ENCODE measurements at places on chromosomes 2 and 18.

- no peak for DNase-seq
Measured at GRCh38 chr2:191274413-191274815, 29.2 kb downstream of the MYO1B start.

- DNase-seq = no peak
Measured at GRCh38 chr2:154591294-154591820, 107.1 kb upstream of the KCNJ3 start.

- DNase-seq = no peak
Measured at GRCh38 chr2:46841621-46842020, 74.0 kb downstream of the MCFD2 start.

- DNase-seq = no peak
Measured at GRCh38 chr18:61782545-61782944, 110.3 kb downstream of the RNF152 start.

GRCh38 chr2:104872866-104873688 is 19.2 kb downstream of the POU3F3 start:
- DNase-seq = no peak

GRCh38 chr2:854460-854859 is 96.2 kb upstream of the SNTG2 start:
- DNase-seq = no peak

DNA sequence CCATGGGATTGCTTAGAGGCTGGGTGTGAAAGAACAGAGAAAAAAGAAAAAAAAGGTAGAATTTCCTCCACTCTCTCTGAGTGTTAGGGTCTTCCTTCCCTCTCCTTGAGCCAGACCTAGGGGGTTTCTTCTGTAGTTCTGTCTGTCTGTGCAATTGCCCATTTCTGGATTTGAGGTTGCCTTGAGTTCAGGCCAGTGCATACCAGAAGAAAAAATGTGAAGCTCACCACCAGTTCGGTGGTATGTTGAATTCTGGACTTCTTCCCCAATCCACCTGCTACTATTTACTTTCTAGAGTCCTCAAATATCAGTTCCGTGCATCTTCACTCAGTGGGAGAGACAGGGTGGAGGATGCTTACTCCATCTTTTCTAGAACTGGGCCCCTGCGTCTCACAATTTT is 15.3 kb upstream of the SELENOI start:
- no peak for DNase-seq

GRCh38 chr18:56712761-56713160 is 61.6 kb downstream of the WDR7 start:
- DNase-seq = no peak

- DNase-seq = no peak
Measured at GRCh38 chr2:85222792-85223191, 89.6 kb downstream of the TCF7L1 start.

DNA sequence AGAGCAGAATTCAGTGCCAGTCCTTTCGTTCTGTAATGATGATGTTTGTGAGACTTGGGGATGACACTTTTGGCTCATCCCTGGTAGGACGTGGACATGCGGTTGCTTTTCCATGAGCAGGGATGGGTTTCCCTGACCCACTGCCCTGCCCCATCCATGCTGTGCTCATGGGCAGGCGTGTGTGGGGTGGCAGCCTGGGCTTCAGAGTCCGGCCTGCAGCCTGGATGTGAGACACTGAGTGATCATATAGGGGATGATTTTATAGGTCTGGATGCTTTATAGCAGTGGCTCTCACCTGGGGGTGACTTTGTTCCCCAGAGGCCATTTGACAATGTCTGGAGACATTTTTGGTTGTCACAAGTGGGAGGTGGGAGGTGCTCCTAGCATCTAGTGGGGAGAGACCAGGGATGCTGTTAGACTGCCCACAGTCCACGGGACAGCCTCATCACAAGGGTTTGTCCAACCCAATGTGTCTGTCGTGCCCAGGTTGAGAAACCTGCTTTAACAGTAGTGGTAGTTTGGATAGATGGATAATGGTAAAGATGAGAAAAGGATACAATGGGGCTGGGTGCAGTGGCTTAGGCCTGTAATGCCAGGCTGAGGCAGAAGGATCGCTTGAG is 38.9 kb downstream of the LDLRAD4 start:
- no peak for DNase-seq

DNA sequence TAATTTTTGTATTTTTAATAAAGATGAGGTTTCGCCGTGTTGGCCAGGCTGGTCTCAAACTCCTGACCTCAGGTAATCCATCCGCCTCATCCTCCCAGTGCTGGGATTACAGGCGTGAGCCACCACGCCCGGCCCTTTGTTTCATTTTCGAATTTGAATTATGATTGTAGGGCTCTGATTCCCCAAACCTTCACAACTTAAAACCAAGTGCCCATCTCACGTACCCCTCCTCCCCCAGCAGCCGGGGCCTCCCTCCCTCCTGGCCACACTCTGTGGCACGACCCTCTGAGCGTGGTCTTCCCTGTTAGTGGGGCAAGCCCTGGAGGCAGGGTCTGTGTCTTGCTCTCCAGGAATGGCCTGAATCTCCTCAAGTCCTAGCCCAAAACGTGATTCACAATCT is 166.5 kb downstream of the ASB1 start:
- DNase-seq = no peak

GRCh38 chr2:8422450-8422800 is 259.4 kb upstream of the ID2 start:
- DNase-seq = no peak

- no peak for DNase-seq
Measured at GRCh38 chr2:235287375-235287733, 206.5 kb upstream of the AGAP1 start.

GRCh38 chr2:37263839-37264238 is 32.4 kb downstream of the NDUFAF7 start:
- no peak for DNase-seq

DNA sequence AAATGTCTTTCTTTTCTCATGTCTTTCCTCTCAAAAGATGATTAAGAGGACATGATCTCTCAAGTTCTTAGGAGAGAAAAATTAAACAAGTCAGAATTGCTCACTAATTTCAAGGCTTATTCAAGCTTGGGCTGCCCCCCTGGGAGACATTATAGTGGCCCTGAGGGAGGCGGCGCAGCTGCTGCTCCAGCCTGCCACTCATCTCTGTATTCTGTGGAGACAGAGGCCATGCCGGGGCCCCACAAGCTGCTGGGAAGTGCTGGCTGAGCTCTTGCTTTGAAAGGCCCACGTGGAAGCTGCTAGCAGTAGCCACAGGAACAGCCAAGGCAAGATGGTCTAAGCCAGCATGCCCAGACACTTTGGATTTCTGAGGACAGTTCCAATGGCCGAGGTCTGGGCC is 267.4 kb downstream of the LNPK start:
- no peak for DNase-seq

DNA sequence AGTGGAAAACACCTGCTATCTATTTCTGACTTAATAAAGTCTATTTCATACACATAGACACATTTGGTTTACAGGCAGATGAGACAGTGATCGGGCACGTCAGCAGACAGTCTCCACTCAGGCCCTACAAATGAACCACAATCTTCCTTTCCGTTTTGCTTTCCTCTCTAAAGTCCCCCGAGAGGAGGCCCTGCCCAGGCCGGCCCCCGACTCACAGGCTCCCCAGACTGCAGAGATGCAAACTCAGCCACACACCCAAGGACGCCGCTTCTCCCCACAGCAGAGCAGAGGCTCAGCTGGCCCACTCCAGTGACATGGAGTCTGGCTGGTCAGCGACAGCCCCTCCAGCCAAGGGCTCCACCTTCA is 9.3 kb upstream of the MTERF4 start:
- no peak for DNase-seq

DNA sequence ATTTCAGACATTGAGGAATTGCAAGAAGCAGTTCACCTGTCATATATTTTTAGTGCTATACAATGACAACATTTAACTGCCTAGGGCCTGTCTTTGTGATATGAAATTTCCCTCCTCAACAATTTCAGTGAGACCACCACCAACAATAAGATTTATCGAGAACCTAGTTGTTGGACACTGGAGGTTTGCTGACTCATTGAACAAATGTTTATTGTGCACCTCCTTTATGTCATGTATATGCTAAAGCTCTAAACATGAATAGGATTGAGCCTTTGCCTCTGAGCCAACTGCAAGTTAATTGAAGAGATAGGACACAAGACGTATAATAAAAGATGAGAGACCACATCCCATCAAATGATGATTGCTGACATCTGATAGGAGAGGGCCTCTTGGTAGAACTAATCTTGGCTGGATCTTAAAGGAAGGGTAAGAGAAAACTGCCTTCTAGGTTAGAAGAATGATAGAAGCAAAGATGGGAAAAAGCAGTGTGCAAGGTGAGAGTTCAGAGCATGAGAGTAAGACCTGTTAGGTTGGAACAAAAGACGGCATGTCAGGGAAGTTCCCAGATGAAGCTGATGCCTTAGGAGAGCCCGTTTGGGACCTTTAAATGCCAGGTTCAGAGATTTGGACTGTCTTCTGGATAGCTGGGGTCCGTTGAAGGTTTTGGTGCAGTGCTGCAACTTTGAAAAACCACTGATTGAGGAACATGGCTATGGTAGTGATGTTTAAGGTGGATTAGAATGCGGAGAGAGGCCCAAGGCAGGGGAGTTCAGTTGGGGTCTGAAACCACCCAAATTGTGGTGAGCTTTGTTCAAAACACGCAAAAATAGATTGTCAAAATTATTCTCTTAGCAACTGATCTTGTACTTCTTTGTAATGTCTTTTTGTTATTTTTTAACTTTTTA is 133.0 kb upstream of the EML6 start:
- DNase-seq = no peak

DNA sequence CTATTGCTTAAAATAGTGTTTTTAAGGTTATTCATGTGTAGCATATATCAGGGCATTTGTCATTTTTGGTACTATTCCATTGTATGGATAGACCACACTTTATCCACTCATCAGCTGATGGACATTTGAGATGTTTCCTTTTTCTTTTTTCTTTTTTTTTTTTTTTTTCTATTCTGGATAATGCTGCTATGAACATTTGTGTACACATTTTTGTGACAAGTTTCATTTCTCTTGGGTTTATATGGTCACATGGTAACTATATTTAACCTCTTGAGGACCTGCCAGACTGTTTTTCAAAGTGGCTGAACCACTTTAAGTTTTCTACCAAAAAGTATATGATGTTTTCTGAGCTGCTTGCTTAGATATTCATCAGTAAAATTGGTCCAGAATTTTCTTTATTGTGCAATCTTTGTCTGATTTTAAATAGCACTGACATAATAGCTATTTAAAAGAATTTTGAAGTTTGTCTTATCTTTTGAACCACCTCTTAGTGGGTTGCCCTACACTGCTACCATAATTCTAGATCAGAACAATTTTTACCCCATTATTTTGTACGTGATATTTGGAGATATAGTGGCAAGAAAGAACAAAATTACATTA is 219.4 kb upstream of the SIX3 start:
- DNase-seq = no peak

GRCh38 chr2:9210030-9210429 is 3.4 kb downstream of the ASAP2 start:
- DNase-seq = no peak

DNA sequence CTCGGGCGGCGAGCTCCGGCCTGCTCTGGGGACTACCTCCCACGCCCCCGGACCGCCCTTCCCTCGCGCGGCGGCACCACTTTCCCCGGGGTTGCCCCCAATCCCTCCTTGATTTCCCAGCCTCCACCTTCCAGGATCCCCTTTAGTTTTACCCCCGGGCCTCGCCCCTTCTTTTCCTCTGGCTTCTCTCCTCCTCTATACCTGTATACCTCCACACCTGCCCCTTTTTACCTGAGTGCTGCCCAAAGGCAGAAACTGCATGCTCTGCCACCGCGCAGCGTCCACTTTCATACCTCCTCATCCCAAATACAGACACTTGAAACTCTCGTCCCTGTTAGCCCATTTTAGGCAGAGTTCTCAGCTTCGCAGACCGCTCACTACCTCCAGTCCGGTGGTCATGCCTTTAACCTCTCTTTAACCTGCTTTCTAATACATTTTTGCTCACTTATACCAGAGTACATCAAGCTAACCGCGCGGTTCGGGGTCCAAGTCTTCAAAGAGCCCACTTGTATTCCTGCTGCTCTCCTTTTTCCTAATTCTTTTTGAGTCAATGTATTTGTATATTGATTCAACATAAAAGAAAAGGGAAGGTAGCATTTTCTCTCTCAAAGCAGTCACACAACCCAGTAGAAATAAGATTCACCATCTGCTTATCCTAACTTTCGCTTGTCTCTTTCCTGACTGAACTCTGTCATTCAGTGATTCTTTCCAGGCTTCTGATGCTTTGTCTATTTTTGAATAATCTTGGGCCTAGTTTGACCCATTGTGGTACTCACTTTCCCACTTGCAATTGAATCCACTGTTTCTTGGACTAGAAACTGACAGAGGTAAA is 901 bp downstream of the SPOPL start:
- DNase-seq = no peak

DNA sequence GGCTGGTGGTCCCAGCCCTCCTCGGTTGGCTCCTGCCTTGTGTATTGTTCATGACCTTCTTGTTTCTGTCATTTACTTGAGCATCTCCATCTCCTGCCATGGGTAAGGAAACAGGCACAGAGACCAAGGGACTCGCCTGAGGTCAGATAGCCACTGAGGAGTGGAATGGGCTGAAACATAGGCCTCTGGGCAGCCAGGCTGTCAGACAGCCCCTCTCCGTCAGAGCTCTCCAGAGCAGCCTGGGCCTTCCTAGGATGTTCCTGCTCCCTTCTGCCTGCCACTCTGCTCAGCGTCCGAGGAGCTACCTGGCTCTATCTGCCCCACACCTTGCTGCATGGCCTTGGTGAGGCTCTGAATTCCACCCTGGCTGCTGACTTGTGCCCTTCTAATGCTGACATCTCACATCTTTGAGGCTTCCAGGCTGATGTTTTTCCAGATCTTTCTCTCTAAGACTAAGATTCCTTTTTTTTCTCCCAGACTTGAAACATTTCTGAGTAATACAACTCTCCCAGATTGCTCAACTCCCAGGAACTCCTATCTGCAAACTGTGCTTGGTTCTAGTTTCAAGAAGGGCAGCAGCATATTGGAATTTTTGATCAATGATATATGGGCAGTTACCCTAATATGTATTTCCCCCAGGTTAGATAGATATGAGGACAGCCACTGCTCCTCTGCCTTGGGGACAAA is 67.7 kb downstream of the MCFD2 start:
- no peak for DNase-seq

- no peak for DNase-seq
Measured at GRCh38 chr2:54677476-54678265, 45.8 kb upstream of the EML6 start.

GRCh38 chr2:48952143-48952542 is 196.6 kb upstream of the LHCGR start:
- DNase-seq = no peak

GRCh38 chr18:75213611-75214331 is 3.2 kb downstream of the TSHZ1 start:
- DNase-seq = no peak

DNA sequence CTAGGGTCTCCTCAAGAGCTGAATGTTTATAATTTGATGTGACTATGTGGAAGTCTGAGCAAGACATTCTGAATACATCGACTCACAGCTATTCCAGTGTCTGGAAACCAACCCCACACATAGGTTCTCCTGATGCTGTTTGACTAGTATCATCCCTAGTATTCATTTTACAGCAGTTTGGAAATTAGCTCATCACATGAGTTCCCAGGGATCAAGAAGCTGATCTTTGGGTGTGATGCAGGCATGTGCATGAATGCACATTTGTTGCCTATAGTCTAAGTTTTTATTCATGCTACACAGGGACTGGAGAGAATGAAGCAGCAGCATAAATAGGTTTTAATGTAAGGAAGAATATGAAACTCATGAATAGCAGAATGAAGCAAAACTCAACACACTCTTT is 284.3 kb upstream of the SPRED2 start:
- DNase-seq = no peak
